ENCODE measurements at places on chromosomes 7 and 10.

DNA sequence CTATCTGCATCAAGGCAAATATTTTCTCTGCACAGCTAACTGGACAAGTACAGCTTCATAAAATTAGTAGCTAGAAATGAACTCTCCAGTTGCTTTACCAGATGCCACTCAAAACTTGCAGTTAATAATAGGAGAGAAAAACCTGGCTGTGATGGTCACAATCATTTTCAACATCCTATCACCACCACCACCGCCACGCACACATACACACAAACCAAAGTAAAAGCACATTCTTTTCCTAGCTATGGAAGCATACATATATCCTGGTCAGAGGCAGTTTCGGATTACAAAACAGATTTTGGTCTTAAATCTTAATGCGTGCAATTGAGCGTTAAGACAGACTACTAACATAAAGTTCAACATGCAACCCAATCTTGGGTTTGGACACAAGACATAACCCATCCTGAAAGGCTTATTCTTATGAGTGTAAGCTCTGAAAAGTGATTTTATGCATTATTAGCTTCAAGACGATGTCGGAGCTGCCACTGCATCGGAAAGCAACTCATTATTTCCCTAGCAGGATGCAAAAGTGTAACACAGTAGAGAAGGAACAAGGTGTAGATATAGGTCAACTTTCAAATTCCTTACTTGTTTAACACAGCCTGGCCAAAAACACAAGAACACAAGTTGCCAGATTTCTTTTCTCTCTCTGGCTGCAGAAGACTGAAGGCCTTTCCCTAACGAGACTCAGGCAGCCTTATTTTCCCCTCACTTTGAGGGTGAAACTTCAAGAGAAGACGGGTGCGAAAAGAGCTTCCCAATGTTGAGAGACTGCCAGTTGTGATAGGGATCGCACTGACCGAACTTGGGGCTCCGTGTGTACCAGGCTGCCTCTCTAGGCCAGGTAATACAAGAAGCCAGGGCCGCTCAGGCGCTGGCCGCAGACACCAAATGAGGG is 1.2 kb downstream of the CACUL1 start:
- no peak for DNase-seq

GRCh38 chr10:47326927-47327330 is 4.7 kb downstream of the GDF2 start:
- DNase-seq, result no peak

- DNase-seq, result no peak
Observed at GRCh38 chr7:50221028-50221427, 83.5 kb upstream of the IKZF1 start.

- no peak for DNase-seq
Observed at GRCh38 chr10:69807122-69807521, 5.4 kb downstream of the COL13A1 start.

- DNase-seq, result no peak
Observed at GRCh38 chr10:120643351-120643750, 186.3 kb downstream of the PLPP4 start.

DNA sequence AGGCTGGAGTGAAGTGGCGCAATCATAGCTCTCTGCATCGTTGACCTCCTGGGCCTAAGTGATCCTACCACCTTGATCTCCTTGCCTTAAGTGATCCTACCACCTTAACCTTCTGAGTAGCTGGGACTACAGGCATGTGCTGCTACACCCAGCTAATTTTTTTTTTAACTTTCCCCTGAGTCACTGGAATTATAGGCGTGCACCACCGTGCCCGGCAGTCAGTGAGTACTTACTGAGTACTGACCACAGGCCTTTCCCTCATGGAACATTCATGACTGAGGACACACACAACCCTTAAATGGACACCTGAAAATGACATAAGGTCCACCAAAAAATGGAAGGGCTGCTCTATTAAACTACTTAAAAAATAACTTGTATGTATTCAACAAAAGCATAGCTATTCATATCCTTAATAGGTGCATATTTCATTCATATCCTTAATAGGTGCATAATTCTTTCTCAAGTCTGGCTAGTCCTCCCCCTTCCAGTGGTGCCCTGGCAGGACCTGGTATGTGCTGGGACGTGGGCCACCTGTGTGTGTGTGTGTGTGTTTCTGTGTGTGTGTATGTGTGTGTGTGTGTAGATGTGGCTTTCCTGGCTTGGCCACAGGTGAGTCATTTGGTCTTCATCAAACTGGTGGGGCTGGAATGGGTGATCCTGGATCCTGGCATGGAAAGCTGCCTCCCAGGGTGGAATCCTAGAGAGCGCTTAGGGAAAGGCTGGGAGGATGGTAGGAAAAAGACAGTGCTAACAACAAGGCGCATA is 3.5 kb downstream of the FAM180A start:
- no peak for DNase-seq

GRCh38 chr10:46248651-46249146 is 38.1 kb upstream of the ANTXRL start:
- DNase-seq, result no peak

DNA sequence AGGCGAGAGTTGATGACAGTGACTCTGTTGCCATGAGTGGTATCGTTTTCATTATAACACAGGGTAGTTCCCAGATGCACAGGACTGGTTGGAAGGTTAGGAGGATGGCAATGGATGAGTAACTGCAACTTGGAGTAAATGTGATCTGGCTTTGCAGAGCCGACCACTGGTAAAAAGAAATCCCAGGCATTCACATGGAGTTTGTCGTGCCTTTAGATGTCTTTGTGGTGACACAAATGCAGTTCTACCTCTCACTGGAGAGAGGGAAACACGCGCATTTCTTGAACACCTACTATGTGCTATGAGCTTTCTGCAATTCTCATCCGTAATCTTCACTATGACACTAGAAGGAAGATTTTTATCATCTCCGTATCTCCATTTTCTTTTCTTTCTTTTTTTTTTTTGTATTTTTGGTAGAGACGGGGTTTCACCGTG is 1.7 kb upstream of the MNX1 start:
- no peak for DNase-seq

GRCh38 chr10:2980116-2980515 is 87.2 kb upstream of the PFKP start:
- no peak for DNase-seq

DNA sequence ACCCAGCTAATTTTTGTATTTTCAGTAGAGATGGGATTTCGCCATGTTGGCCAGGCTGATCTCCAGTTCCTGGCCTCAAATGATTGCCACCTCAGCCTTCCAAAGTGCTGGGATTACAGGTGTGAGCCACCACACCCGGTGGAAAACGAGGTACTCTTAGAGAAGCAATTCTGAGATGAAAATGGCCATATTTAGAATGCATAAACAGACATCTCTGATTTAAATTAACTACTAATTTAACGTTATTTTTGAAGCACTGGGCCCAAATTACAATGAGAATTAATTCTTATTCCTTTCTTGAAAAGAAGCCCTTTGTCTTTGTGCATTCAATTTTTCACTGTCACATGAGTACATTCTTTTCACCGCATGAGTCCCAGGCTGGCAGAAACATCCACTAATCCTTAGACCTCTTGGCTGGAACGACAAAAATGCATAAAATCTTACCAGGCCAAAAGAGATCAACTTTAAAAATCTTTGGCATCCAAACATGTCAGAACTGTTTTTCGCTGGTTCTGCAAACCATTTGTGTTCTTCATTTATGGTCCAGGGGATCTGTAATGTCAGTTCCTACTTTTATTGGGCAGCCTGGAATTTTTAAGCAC is 60.1 kb upstream of the CAPZA2 start:
- DNase-seq, result no peak

GRCh38 chr10:5835446-5836095 is 22.3 kb upstream of the GDI2 start:
- DNase-seq, result no peak

DNA sequence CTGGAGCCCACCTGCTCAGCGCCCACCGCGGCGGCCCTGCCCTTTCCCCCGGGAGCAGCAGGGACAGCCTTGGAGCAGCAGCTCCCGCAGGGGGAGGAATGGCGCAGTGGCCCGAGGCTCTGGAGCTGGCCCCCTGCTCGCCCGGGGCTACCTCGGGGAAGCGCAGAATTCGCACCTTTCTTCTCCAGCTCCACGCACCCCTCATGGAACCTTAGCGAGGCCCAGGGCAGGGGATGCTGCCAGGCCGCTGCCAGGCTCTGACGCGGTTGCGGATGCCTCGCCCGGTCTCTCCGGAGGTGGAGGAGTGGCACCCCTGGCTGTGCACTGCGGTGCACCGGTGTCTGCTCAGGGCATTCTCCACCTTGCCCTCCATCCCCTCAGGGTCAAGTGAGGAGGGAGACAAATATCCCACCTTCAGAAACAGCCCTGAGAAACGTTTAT is 84.9 kb upstream of the MKI67 start:
- no peak for DNase-seq

- no peak for DNase-seq
Observed at GRCh38 chr10:1737222-1738061, at the start of gene ADARB2. TSS of gene ADARB2 (minus strand) at chr10:1737525.

DNA sequence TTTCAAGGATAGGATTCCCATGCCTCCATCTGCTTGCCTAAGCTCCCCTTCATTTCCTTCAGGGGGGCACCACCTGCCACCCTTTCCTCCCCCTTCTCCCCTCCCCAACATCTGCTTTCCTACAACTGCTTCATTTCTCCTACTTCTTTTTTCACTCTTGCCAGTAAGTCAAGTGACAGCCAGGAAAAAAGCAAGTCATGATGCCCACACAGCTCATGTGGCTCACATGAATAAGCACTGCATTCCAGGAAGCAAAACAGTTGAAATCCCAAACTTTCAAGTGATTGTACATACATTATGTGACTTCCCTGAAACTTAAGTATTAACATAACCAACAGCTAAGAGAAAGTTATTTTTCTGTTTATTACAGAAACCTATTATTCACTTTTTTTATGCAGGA is 78.6 kb downstream of the TNS3 start:
- no peak for DNase-seq

DNA sequence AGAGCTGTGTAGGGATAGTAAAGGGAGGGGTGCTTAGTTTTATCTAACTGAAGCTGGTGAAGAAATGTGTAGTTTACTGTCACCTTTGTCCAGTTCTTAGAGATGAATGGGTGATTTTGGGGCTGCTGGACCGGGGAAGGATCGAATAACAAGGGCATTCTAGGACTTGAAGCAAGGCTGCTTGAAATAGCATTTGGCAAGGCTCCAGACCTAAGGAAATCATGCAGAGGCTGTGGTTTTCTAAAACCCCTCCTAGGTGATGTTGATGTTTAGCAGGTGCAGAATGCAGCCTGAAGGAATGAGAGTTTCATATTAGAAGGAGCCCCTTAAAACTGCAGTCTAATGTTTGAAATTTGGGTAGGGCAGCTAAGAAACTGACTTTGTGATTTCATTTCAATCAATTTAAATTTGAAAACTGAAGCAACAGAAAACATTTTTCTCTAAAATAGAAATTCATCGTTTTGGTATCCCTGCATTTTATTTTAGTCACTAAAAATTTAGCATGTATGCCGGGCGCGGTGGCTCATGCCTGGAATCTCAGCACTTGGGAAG is 68.5 kb downstream of the TET1 start:
- DNase-seq, result peak; percentile 11

DNA sequence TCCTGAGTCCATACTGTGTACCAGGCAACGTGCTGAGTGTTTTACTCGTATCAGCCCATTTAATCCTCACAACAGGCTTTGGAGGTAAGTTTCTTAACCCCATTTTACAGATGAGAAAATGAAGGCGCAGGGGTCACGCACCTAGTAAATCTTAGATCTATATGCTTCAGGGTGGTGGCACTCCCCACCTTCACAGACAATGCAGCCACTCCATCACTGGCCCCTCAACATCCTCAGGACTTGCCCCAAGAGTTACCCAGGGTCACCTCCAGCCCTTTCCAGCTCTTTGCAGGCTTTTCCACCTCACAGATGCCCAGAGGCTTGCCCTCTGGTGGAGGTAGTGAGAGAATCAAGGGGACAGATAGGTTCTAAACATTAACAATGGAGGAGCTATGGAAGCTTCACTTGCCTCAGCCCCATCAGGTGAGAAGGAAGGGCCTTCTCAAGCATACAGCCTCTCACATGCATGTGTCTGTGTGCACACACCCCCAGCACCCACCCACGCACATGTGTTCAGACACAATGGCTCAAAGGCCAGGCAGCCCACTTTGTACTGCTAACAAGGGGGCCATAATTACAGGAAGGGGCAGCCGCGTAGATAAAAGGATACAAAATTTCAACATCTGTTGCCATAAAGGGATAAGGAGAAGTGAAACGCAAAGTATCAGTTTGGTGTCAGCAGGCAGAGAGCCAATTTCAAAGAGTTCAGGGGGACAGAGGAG is 29.1 kb downstream of the DPCD start:
- DNase-seq, result no peak

DNA sequence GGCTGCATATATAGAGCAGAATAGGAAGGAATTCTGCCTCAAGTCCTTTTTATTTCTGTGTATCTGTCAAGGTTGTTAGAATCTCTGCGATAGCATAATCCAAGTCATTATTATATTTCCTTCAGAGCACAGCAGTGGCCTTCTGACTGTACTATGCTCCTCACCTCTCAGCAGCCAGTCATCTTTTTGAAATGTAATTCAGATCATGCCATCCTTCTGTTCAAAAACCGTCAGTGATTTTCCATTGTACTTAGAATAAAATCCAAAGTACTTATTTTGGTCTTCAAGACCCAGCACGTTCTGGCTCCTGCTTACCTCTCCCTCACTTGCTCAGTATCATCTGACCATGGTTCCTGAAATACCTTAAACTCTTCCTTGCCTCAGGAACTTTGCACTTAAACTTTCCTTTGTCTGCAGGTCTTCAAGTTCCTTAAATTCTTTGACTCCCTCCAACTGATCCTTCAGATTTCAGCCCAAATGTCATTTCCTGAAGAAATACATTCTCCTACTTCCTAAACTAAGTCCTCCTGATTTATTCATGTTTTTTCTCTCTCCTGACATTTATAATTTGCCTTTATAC is 112.4 kb downstream of the ST7 start:
- no peak for DNase-seq

DNA sequence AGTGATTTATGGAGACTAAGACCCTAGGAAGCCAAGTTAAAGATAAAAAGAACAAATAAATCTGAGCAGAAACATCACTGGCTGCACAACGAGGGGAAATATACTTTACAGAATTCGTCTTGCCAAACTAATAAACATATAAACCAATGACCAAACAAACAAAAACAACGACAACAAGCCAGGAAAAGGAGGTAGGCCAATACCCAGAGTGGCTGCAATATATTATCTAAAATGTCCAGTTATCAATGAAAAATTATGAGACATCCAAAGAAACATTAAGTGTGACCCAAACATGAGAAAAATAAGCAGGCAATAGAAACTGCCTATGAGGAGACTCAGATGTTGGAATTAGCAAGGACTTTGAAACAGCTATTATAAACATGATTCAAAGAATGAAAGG is 81.0 kb downstream of the PKD1L1 start:
- no peak for DNase-seq

- no peak for DNase-seq
Observed at GRCh38 chr7:70583965-70584883, 547.7 kb upstream of the GALNT17 start.

GRCh38 chr10:114729103-114729659 is 71.1 kb upstream of the ABLIM1 start:
- no peak for DNase-seq

DNA sequence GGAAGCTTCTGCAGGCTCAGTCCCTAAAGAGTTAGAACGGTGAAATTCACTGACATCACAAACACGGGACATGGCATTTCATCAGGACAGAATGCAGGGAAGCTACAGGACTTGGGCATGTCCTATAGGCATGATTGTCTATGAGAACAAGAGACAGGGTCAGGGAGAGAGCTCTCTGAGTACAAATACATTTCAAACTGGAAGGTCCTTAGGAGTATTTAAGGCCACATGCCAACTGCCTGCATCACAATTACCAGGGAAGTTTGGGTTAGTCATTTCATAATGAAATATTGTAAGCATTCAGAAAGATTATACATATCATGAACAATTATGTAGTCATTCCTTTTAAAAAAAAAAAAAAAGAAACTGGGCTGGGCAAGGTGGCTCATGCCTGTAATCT is 71.3 kb downstream of the CREB3L2 start:
- no peak for DNase-seq
